Vagina (tissue), 2 donors: ENCODE measurements at places on chromosomes 4 and X.

DNA sequence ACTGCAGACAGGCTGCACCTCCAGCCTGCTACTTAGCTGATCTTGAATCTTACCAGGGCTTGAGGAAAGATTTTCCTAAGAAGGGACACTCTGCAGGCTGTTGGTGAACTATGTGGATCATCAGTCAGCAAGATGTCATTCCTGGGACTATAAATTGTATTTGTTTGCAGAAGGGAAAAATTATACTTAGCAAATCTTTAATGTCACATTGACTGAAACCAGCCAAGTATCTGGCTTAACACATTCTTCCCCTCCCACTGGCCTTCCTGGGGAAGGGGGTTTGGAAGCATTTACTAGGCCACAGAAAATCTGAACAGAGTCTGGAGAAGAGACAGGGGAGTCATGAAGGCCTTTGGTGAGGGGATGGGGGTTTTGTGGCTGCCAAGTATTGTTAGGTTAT lies 156.7 kb upstream of the EOLA2 start:
- DNase-seq: no peak

DNA sequence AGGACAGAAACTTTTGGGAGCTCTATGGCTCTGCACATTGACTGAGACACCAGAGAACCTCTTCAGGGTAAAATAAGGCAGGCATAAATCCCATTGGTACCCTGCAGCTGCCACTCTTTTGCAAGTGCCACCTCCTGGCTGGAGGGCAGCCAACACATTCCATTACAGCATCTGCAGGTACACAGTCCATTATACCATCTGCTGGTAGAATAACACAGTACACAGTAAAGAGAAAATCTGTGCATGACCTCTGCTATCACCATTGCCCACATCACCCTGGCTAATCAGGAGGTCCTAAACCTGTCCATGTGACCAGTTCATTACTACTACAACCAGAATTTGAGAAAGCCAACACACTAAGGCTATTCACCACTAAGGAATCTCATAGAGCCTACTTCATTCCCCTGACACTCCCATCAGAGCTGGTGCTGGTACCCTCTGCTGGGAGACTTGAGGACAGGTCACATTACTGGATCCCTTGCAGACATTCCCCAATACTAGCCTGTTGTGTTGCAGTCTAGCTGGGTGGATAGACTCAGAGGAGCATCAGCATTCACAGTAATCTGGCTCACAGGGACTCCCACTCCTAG lies 176.2 kb upstream of the TACR3 start:
- no peak for DNase-seq

DNA sequence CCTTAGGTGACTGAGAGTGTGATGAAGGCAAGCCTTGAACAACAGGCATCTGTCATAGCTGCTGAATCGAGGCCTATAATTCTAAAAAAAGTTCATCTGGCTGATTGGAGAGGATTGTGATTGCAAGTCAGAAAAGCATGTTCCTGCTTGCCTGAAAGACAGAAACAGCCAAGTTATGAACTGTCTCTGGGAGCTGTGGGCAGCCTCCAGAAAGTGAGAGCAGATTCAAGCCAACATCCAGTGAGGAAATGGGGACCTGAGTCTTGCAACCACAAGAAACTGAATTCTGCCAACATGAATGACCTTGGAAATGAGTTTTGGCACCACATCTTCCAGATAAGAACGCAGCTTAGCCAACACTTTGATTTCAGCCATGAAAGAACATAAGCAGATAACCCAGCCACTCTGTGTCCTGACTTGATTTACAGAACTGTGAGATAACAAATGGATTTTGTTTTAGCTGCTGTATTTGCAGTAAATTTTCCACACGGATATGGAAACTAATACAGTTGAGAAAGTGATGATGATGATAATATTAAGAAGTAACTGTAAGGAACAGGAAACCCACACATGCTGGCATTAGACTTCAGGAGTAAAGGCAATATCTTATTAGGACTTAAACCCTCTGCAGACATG lies 240.3 kb upstream of the NDST3 start:
- no peak for DNase-seq

GRCh38 chr4:38967260-38968095 lies 64.7 kb downstream of the TMEM156 start:
- no peak for DNase-seq

DNA sequence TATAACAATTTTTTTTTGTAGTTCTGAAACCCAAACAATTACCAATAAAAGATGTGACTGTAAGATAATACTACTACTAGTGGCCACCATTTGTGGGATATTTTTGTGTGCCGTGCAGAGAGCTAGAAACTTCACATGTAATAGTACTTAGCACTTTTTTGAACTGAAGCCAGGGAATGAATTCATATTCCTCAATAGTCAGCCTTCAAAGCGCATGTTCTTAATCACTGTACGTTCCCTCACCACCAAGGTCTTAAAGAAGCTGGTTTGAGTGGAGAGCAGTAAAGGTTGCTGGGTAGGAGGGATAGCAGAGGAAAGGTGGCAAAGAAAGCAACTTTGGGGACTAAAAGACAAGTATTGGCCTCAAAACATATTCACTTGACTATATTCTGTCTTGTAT lies 9.6 kb upstream of the RUFY3 start:
- DNase-seq: no peak

DNA sequence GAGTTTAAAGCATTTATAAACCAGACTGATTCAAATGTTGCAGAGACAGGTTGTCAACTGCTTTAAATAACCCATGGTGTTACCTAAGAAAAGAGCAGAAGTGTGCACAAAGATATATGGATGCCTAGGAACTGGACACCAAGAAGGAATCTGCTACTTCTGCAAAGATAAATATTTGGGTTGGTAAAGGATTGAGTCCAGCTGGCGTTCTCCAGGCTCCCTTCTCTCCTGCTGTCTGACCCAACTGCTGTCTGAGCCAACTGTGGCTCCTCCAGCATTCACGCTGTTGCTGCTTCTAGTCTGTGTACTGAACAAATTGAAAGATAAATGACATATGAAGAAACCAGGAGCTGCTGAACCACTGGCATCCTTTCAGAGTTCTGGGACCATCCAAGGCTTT lies 1167.8 kb upstream of the PRKX start:
- no peak for DNase-seq

DNA sequence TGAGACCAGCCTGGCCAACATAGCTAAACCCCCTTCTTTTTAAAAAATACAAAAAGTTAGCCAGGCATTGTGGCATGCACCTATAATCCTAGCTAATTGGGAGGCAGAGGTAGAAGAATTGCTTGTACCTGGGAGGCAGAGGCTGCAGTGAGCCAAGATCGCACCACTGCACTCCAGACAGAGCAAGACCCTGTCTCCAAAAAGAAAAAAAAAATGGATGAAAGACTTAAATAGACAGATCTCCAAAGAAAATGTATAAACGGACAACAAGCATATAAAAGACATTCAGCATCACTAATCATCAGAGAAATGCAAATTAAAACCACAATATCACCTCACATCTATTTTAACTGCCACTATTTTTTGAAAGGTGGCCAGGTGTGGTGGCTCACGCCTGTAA lies 6.6 kb upstream of the SAT1 start:
- no peak for DNase-seq

DNA sequence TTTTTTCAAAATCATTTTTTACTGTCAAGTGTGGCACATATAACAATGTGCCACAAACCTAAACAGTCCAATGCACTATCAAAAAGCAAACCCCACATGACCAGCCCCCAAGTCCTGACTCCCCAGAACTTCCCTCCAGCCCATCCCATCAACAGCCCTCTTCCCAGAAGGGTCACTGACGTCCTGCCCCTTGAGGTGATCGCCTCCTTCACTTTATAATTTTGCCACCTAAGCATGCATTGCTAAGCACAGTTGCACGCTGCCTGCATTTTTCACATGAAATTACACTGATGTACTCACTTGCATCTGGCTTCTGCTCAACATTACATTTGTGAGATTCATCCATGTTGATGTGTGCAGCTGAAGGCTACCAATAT lies 42.5 kb downstream of the HTRA3 start:
- no peak for DNase-seq

- DNase-seq: no peak
These were observed 166.4 kb upstream of the NPY2R start for GRCh38 chr4:155042014-155042413.

GRCh38 chr4:2284934-2285612 lies 23.2 kb upstream of the MXD4 start:
- DNase-seq: no peak

GRCh38 chr4:89108091-89108490 lies 3.2 kb upstream of the TIGD2 start:
- no peak for DNase-seq

DNA sequence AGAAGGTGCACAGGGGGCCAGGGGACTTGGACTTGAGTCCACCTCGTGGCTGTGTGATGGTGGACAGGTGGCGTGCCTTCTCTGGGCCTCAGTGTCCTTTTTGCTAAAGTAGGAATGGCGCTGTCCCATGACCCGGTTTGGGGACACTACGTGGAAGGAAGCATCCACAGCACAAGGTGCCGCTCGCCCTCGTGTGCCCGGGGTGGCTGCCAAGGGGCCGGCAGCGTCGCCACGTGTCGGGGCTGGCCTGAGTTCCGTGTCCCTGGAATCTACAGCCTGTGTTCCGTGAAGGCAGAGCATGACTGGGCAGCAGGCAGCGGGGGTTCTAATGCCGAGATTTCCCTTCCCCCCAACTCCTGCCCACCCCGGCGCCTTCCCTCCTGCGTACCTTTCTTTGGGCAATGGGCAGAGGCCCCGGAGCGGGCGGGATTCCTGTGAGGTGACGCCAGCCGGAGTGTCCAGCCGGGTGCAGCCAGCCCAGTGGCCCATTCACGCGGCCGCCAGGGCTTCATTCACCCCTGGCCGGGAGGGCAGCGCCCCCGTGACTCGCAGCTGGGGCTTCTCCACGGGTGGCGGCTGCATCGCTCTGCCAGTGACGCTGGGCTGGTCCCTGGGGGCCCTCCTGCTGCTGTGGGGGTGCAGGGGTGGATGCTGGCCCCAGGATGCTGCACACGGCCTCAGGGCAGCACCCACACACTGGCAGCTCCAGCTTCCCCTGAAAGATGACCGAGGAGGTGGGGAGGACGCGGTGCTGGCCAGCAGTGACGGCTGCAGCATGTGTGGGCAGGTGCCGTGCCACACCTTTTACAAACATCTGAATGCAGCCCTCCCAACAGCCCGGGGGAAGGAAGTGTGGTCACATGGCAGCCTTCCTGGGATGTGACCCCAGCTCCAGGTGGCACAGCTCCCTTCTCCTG lies 21.2 kb downstream of the DOK7 start:
- DNase-seq: no peak

DNA sequence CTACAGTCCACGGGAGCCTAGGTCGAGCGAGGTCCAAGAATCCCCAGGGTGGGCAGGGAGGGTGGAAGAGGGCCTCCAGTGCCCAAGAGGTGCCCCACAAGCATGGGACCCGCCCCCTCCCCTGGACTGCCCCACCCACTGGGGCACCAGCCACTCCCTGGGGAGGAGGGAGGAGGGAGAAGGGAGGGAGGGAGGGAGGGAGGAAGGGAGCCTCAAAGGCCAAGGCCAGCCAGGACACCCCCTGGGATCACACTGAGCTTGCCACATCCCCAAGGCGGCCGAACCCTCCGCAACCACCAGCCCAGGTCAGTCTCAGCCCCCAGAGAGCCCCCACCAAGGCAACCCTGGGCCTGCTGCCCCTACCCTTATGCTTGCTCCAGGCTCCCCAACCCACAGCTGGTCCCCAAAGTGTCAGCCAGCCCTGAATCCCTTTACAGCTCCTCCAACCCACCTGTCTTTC lies at the start of gene GATA1:
TSS of gene GATA1 (plus strand) at position 250 of the 460 bp plus-strand sequence. CDS start 4,520 bp downstream, outside the sequence.
- DNase-seq: no peak

- no peak for DNase-seq
These were observed 473.7 kb downstream of the CENPC start for GRCh38 chr4:67071641-67072040.

DNA sequence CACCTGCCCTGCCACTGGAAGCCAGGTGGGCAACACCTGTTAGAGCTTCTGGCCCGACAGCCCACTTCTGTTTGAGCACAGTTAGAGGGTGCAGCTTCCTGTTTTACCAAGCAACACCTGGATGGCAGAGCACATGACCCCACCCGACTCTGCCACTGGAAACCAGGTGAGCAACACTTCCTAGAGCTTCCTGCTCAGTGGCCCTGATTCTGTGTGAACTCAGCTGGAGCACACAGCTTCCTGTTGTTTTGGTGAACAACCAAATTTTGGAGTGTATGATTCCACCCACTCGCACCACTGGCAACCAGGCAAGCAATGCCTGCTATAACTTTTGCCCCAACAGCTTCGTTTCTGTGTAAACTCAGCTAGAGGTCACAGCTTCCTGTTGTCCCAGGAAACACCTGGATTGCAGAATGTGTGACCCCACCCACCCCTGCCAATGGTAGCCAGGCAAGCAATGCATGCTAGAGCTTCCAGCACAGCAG lies 163.8 kb upstream of the KLF8 start:
- DNase-seq: no peak

DNA sequence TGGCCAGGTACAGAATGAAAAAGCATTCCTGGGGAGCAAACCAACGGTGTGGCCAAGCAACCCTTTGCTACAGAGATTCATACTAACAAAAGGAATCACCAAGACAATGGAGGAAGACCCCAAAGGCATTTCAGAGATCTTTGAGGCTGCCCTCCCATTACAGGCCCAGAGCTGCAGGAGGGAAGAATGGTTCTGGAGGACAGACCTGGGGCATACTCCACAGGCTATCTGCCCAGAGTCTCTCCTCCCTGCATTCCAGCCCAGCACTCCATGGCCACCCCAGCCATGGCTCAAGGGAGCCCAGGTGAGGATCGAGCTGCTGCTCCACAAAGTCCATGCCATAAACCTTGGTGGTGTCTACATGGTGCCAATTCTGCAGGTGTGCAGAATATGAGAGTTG lies 81.9 kb downstream of the ATP11C start:
- no peak for DNase-seq

DNA sequence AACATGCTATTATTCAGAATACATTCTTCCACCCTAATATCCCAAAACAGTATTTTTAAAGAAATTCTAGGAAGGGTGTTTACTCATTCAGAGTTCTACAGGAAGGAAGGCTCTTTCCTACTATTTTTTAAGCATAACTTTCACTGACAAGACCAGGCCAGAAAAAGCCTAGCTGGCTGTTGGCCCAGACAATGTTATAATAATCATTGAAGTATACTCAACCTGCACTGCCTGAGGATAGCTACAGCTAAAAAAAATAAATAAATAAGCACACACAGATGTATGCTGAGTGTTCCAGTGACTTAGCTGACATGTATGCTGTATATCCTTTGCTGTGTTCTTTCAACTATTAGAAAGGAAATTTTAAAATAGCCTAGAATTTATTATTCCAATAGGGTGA lies 145.8 kb upstream of the SPRY1 start:
- DNase-seq: no peak

GRCh38 chr4:4559596-4559995 lies 17.7 kb upstream of the STX18 start:
- DNase-seq: no peak

DNA sequence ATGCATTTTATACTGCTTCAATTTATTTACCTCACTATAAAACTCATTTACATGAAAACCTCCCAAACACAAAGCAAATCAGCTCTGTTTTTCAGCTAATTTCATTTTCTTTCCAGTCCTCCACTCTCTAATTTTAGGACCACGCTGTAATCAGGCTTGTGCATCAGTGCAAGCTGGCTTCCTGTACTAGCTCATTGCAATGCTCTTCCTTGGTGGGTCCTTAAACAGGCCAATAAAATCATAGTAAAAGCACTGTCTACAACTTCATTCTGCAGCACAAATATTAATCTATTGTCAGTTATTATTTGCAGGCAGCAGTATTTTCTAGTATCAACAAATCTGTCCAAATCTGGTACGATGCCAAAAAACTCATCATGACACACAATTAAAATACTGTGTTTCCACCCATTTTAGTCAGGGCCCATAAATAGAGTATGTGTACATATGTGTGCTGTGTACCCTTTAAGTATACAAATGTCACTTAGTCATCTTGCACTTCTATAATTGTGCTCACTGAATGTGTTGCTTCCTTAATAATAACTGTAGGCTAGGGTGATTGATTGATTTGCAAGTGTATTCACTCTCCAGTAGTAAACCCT lies 178.2 kb upstream of the HCCS start:
- DNase-seq: no peak
